ENCODE measurements at places on chromosomes 12 and 14.

GRCh38 chr12:537772-538171 lies 78.0 kb downstream of the B4GALNT3 start:
- DNase-seq = no peak

DNA sequence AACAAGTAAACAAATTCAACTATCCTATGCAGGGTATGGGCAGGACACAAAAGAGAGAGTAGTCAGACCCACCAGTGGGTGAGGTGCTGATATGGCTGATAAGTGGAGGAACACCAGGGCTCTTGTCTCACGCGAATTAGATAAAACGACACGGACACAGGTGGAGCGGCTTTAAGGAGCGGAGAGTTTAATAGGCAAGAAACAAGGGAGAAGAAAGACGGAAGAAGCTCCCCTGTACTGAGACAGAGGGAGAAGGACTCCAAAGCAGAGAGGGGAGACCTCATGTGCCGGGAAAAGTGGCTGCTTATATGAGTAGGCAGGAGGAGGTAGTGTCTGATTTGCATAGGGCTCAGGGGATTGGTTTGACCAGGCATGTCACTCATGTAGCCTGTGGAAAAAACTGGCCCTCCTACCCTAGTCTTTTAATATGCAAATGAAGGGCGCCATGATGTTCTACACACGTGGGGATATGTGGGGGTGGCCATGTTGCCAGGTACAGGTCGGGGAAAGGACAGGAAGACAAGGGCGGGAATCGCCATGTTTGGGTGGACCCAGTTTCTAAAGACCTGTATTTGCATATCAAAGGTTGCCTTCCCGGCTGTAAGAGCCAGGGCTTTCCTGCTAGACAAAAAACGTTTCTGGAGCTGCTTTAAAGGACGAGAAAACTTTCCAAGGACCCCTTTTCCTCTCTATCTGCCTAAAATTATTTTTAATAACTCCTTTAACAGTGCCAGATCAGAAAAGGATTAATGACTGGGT lies 28.8 kb downstream of the RPGRIP1 start:
- peak; percentile 92 for DNase-seq

GRCh38 chr14:52235866-52236510 lies 31.5 kb upstream of the PTGDR start:
- no peak for DNase-seq

DNA sequence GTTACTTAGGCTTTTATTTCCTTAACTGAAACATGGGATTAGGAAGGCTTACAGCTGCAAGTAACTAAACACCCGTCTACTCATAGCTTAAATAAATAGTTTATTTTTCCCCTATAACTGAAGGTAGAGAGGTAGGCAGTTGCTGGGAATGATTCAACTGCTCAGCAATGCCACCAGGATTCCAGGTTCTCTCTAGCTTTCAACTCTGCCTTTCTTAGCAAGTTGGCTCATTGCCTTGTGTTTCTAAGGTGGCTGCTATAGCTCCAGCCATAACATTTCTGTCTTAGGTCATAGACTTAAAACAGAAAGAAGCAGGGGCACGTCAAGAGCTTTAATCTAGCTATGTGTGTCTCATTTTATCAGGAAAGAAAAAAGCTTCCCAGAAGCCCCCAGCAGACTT lies 103.7 kb upstream of the MDM1 start:
- peak; percentile 80 for DNase-seq

- no peak for DNase-seq
Measured at GRCh38 chr14:47259796-47260195, 415.6 kb downstream of the MDGA2 start.

- DNase-seq = no peak
Measured at GRCh38 chr12:110203546-110203945, 77.5 kb upstream of the ATP2A2 start.

DNA sequence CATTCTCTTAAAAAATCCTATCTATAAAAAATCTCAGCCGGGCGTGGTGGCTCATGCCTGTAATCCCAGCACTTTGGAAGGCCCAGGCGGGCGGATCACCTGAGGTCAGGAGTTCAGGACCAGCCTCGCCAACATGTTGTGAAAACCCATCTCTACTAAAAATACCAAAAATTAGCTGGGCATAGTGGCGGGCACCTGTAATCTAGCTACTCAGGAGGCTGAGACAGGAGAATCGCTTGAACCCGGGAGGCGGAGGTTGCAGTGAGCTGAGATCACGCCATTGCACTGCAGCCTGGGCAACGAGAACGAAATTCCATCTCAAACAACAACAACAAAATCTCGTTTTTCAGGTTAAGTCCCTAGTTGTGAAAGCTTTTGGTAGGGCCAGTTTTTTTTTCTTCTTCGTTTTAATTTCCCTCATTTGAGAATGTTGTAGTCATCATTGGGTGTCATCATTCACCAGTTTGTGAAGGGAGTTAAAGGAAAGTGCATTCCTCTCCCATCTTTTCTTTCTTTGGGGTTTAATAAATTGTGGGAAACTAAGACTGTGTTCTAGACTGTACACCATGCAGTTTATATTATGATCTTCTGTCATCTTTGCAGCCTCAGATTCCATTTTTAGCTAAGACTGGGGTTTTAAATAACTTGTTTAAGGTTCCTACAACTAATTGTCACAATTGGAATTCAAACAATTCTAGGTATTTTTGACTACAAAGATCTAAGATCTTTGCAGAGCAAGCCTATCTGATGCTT lies 23.9 kb downstream of the MDM2 start:
- DNase-seq = no peak

GRCh38 chr12:123763093-123763492 lies 992 bp downstream of the DNAH10 start:
- no peak for DNase-seq

GRCh38 chr12:57096099-57096572 lies 7.2 kb downstream of the NAB2 start:
- DNase-seq = no peak

DNA sequence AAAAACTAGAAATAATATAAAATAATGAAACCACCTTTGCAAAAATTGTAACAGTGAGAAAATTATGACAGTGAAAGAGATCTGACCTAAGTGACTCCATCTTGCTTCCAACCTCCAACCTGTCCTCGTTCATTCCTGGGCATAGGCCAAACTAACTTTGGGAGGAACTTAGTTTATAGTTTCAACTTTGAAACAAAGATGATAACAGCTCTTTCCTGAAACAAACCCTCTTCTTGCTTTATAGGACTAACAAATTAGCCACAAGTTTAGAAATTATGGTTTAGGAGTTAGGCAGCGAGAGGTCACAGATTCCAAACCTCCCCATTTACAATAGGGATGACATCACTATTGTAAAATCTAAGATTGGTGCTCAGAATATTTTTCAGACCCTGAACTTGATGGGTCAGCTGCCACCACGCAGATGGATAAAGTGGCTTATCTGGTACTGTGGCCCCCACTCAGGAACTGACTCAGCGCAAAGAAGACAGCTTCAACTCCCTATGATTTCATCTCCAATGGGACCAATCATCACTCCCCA lies 32.8 kb upstream of the OR10AD1 start:
- no peak for DNase-seq

DNA sequence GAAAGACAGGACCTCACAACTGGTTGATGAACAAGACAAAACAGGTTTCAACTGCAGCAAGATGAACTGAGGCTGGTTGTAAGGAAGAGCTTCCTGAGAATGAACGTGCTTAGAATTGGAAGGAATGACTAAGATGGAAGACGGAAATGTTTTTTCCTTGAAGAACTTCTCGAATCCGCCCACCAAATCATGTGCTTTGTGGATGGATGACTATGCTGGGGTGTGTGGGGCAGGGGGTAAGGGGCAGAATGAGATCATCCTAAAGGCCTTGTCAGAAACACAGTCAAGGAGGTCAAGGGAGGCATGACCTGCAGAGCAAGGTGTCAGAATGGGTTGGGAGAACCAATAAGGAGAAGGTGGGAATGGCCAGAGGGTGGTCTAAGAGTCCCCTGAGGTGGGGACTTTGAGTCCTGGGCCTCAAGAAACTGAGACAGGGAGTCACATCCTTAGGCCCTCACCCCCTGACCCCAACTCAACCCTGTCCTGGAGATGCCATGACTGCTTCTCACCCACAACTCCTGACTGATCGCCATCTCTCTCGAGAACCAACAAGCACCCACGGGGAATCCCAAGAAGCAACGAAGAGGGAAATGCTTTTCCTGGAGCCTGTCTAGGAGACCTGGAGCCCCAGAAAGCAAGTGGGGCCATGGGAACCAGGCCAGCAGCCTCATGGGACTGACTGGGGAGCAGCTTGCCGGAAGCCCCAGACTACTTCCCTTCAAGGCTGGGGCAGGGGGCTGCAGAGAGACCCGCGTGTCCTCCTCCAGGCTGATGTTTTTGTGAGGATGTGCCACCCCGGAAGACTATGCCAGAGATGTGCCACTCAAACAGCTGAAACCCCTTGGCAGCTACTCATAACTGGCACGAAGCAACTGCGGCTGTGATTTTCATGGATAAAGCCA lies 84.0 kb downstream of the ACTN1 start:
- DNase-seq = no peak

DNA sequence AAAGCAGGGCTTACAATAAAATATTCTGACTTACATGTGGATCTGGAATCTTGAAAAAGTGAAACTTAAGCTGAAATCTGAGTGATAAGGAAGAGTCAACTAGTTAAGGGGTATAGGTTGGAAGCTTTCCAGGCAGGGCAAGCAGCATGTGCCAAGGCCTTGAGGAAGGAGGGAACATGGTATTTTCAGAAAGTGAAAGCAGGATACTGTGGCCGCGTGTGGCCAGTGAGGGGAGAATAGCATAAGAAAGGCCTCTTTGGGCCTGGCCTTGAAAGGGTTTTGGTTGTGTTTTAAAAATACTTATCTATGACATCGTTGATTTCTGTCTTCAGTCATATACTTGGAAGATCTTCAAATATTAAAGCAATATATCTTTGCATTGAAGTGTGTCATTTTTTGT lies 213.4 kb downstream of the AKAP6 start:
- DNase-seq = no peak

GRCh38 chr12:76455582-76456345 lies 103.8 kb downstream of the OSBPL8 start:
- peak; percentile 88 for DNase-seq

GRCh38 chr14:87034680-87035079 lies 958.3 kb downstream of the GALC start:
- no peak for DNase-seq

DNA sequence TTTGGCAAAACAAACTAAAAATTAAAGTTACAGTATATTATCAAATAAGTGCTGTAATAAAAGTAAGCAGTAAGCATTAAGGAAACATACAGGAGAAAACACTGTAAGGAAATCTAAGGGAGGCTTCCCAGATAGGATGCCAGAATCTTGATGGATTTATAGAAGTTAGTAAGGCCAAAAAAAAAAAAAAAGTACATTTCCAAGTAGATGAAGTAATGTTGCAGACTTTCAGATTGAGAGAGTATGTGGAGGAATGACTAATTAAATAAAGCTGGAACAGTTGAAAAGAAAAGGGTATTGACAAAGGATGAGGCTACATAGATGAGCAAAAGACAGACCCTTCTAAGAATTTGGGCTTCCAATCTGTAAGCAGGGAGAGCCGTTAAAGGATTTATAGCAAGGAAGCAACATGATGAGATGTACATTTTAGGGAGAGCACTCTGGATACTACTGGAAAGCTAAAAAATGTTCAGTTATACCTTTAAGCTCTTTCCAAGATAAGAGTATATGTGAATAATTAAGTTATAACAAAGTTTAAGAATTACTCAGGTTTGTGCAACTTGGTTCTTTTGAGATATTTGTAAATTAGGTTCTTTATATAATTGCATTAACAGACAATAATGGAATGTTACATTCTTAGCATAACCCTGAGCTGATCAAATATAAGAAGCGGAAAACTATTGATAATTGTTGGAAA lies 87.5 kb upstream of the MON2 start:
- DNase-seq = no peak

DNA sequence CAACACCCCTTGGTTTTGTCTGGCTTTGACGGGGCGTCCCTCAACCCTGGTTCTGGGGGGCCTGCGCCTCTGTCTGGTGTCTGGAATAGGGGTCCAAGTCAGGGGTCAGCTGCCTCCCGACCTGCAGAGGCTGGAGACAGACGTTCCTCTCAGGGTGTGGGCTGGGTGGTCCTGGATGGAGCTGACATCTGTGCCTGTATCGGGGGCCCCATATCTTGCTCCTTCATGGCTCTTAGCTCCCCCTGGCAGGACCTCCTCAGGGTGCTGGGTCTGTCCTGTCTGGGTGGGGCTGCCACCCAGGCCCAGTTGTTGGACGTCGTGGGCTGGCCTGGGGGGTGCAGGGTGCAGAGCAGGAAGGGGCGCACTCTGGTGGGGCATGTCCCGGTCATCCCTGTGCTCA lies 374.8 kb downstream of the TMEM121 start:
- DNase-seq = no peak

DNA sequence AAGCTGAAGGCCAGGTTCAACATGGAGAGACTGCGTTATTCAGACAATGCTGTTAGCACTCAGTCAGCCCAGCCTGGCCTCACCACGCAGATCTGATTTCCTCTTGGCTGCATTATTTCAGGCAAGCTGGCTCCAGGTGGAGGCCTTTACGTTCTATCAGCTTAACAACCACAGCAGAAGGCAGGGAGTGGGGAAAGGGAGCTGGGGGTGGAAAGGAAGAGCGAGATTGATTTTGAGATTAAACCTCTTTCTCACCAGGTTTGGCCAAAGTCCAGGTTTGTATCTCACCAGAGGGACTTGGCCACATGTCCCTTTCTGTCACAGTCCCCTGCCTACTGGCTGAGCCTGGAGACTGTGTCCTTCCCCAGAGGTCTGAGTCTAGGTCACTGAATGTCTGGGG lies 543.7 kb upstream of the TMEM132C start:
- DNase-seq = no peak

DNA sequence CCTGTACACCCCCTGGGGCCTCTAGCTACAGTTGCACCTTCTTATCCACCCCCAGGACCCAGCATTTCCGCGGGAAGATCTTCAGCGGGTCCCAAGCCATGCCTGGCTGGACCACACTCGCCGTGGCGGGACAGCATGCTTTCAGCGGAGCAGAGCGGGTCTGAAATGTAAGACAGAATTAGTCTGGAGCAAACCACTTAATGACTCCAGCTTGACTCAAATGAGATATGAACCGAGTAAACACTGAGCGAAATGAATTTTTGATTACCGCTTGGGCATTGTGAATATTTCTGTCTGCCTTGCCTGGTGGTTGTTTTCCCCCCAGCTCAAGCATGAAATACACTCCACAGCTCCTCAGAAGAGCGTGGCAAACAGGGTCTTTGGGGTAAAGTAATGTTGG lies 60.8 kb downstream of the SLC24A4 start:
- no peak for DNase-seq

GRCh38 chr14:74980731-74981461 lies 21.8 kb upstream of the EIF2B2 start:
- peak; percentile 82 for DNase-seq

- DNase-seq = no peak
Measured at GRCh38 chr12:106088246-106088808, 50.4 kb downstream of the NUAK1 start.

DNA sequence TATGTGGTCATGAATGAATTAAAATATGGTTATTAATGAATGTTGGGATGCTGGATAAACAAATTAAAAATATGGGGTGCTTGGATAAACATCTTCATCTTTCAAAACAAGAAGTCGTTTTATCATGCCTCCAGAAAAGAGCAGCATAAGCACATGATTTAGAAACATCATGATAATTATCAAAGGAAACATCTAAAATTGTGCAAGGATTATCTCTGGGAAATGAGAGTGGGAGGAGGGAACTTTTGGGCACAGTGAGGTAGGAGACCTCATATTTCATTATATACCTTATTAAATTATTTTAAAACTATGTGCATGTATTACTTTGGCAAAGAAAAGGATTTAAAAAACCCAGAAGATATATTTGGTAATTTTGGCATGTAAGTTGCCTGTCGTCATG lies 8.9 kb downstream of the C3AR1 start:
- DNase-seq = no peak

Data from astrocyte of the hippocampus (primary cell).